ENCODE measurements at places on chromosomes 1 and 21.

- no peak for DNase-seq
These were observed 137.3 kb downstream of the NAV1 start for GRCh38 chr1:201676197-201676596.

GRCh38 chr21:18384771-18385170 lies 18.8 kb downstream of the TMPRSS15 start:
- DNase-seq = no peak

GRCh38 chr1:175494011-175494554 lies 249.3 kb downstream of the TNR start:
- DNase-seq = no peak

DNA sequence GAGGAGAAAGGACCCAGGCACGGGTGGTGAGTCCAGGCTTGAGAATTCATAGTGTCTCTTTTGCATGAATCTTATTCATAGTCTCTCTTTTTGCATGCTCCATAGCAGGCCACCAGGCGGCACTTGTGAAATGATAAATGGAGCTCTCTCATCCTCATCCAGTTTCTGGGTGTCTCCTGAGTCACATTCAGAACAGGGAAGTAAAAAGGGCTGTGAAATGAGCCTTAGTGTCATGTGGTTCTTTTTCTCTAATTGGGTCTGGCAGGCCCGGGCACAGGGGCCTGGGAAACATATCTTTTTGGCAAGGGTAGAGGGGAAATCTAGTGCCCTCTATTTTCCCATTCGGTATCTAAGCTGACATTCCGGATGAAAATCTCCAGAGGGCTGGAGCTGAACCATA lies 19.1 kb upstream of the NCF2 start:
- no peak for DNase-seq

- no peak for DNase-seq
These were observed 27.2 kb downstream of the RHEX start for GRCh38 chr1:206080026-206080820.

DNA sequence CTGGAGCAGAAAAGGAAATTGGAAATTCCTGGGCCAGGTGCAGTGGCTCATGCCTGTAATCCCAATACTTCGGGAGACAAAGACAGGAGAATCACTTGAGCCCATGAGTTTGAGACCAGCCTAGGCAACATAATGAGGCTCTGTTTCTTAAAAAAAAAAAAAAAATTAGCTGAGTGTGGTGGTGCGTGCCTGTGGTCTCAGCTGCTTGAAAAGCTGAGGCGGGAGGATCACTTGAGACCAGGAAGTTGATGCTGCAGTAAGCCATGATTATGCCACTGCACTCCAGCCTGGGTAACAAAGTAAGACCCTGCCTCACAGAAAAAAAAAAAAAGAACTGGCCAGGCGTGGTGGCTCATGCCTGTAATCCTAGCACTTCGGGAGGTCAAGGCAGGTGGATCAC lies 56.7 kb downstream of the SRSF11 start:
- no peak for DNase-seq

GRCh38 chr1:242836423-242836822 lies 311.9 kb upstream of the PLD5 start:
- DNase-seq = no peak

GRCh38 chr1:109762821-109763645 lies 690 bp downstream of the EPS8L3 start:
- DNase-seq = no peak

DNA sequence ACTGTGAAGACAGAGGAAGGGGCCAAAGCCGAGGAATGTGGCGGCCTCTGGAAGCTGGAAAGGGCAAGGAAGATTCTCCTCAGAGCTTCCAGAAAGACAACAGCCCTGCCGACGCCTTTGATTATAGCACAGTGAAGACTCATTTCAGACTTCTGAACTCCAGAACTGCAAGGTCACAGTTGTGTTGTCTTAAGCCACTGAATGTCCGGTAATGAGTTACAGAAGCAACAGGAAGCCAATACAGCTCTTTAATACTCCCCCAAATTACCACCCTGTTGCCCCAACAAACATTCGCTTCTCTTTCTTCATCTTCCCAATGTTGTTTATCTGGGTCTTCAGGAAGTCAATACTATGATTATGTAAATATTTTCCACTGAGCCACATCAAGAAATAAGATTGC lies 44.0 kb downstream of the ETS2 start:
- no peak for DNase-seq

DNA sequence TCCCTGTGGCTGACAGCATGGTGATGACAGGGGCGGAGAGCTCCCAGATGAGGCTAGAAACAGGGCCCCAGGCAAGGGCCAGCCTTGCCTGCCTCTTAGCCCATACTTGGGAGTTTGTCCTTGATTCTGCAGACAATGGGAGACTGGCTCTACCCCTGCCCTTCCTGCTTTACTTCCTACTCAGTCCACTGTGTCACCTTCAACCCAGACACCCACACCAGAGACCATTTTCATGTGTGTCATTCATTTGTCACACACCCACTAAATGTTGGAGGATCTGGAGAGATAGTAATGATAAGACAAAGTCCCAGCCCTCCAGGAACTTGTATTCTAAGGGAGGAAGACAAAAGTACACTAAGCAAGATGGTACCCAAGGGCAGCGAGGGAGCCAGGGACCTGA lies 43.7 kb downstream of the SYT6 start:
- DNase-seq = no peak

DNA sequence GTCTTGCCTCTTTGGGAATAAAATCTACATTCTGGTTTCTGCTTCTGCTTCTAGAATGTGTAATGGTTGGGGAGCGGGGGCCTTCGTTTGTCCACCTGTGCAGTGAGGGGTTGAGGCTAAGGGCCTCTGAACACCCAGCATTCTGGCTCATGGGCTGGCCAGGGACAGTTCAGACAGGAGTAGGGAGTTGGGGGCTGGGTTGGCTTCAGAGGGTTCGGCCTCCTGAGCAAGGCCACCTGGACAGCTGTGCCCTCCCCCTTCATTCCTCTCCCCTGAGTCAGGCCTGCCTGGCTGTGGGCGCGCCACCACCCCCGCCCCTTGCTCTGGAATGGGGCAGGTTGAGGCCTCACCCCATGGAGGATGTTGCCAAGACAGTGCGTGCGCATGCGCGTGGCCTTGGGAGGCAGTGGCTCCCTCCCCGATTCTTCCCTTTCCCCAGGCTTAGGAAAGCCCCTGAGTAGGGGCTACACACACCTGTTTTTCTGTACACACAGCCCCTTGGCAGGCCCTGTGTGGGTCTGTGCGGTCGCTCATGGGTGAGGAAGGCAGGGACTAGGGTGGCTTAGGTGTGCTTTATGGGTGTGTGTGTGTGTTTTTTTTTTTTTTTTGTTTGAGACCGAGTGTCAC lies 57.0 kb downstream of the YARS1 start:
- no peak for DNase-seq

DNA sequence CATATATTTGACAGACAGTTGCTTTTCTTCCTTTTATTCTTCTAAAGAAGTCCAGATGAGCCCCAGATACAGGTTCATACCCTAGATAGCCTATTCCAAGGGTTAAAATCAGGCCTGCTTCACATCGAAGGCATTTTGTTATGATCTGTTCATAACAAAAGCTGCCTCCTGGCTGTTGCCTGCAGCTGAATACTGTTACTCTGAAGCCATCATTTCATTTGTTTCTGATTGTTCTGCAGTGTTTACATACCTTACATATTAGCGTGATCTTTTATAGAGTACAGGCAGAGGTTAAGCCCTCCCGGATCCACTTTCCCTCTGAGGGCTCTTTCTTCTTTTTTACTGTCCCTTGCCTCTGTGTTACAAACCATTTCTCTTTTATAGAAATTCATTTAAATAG lies 219.0 kb upstream of the HOOK1 start:
- no peak for DNase-seq

DNA sequence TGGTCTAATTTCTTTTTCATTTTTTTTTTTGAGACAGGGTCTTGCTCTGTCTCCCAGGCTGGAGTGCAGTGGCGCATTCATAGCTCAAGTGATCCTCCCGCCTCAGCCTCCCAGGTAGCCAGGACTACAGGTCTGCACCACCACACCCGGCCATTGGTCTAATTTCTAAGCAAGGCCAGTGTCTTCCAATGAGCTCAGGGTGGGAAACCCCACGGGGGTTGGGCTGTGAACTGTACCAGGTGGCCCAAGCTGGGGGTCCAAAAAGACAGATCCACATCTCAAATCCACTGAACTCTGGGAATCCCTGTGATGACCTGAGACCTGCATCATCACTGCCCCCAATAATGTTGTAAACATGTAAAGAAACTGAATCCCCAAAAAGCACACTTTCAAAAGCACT lies 79.5 kb downstream of the BCAR3 start:
- DNase-seq = no peak

GRCh38 chr1:15799928-15800835 lies 7.3 kb downstream of the UQCRHL start:
- no peak for DNase-seq

Measured in naive thymus-derived CD8-positive, alpha-beta T cell (primary cell).